ENCODE measurements at places on chromosomes 4 and X. TPM values are rescaled to one million over a fixed set of nuclear protein-coding genes. Genes with fewer than 3 reads are reported as not detected.
A peak's percentile ranks its signal among the peaks of the same experiment; 100 is the strongest.

- DNase-seq: no peak
- no peaks in the 10 kb centered on the region for H3K4me1 ChIP-seq
- H3K27me3 ChIP-seq: no peaks in the 10 kb centered on the region
Observed at GRCh38 chr4:38644201-38644600, 19.8 kb upstream of the KLF3 start.

DNA sequence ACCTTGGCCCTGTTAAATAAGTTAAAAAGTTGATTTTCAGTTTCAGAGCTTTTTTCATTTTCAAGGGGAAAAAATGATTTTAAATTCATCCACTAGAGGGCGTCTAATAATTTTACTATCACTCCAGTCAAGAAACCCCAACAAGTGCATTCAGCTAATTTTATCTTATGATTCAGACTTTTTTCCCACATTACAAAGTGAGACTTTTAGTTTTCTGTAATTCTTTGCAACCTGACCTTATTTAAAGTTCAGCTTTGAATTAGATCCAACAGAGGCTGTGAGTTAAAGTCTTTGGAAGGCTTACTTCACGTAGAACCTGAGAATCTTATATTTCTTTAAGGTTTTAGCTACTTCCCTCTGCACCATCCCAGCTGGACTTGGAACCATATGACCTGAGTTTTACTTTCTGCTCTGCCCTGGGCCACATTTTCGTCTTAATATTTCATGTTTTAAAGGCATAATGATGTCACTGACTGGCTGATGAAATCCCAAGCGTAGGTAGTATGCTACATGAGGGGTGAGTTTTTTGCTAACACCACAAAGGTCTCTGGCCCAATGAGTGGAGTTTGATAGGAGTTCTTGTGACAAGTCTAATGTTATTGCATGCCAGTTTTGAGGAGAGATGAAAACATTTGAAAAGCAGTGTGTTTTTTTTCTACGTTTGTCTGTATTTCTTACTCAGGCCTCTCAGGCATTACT, 7.2 kb downstream of the GNRHR start:
- peak; percentile 47 for DNase-seq
- no peaks in the 10 kb centered on the region for H3K36me3 ChIP-seq
- no peaks in the 10 kb centered on the region for H3K27me3 ChIP-seq
- H3K4me1 ChIP-seq: no peaks in the 10 kb centered on the region

DNA sequence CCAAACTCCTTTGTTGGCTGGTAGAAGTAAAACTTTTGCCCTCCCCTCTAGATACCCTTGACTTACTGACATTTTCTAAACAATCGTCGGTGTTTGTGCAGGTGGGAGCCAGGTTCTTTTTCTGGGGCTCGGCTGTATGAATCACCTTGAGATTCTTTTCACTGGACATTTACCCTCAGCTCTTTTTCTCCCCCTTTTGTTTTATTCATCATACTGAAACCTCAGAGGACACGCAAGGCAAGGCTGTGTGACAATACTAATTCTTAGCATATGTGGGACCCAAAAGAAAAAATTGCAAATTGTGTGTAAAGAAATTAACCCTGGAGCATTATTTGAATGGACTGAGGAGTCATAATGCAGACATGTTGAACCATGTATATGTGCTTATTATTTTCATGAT, 194.0 kb downstream of the PCDH19 start:
- H3K36me3 ChIP-seq: no peaks in the 10 kb centered on the region
- H3K4me3 ChIP-seq: no peak overlapping the region
- no peaks in the 10 kb centered on the region for H3K27me3 ChIP-seq
- no peak for DNase-seq

DNA sequence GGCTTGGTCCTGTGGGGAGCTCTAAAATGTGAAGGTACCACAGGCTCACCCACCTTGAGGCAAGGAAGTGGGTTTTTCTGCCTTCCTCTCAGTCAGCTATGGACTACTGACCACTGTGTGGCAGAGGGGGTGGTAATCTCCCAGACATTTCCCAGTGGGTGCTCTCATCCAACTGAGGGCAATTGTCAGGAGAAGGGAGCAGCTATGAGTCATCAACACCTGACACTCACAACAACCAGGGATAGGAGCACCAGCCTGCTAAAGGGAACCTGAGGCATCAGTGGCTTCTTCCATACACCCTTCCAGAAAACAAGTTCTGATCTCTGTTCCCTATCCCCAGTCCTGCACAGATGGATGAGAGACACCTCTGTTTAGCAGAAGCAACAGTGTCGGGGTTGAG, 468.8 kb downstream of the BCOR start:
- DNase-seq: no peak
- no peaks in the 10 kb centered on the region for H3K27me3 ChIP-seq
- H3K4me1 ChIP-seq: no peaks in the 10 kb centered on the region
- no peak overlapping the region for H3K27ac ChIP-seq
- no peaks in the 10 kb centered on the region for H3K36me3 ChIP-seq

GRCh38 chr4:135741583-135741982, 1540.0 kb upstream of the PABPC4L start:
- no peak overlapping the region for H3K4me3 ChIP-seq
- no peak for DNase-seq
- no peaks in the 10 kb centered on the region for H3K36me3 ChIP-seq
- no peaks in the 10 kb centered on the region for H3K27me3 ChIP-seq

GRCh38 chr4:138927072-138927471, 88.5 kb upstream of the NOCT start:
- H3K27ac ChIP-seq: no peak overlapping the region
- H3K4me1 ChIP-seq: no peaks in the 10 kb centered on the region
- DNase-seq: no peak
- H3K36me3 ChIP-seq: no peaks in the 10 kb centered on the region
- H3K4me3 ChIP-seq: no peak overlapping the region
- H3K27me3 ChIP-seq: no peaks in the 10 kb centered on the region

DNA sequence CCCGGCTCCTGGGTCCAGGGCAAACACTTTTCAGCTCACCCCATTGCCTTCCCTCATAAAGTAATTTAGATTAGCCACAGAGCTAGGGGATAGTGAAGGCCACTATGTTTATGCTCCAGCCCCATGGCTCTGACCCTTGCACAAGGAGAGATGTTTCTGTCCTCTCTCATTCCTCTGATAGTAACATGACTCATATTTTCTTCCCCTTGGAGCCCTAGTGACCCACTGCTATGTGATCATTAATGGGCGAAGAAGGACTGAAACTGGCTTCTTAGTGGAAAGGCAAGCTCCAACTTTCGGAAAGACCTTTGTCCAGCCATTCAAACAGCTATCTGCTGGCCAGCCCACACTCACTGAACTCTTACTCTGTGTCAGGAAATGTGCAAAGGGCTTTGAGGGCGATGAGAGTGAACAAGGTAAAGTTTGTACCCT, 12.3 kb downstream of the CLDN2 start:
- no peaks in the 10 kb centered on the region for H3K36me3 ChIP-seq
- no peak for DNase-seq
- no peak overlapping the region for H3K4me3 ChIP-seq

DNA sequence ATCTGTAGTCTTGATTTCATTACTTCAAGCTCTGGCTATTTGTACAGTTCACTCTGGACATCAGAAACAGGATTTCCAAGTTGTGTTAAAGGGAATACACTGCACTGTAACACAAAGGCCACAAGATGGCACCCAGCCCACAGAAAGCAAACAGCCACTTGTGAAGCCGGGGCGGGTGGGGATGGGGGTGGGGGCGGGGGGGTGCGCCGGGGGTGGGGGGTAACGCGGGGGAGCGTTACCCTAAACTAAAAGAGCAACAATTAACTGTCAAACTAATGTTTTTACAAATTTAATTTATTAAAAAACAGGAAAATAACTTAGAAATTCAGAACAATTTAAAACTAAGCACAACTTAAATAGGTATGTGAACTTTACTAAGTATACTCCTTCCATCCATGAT, 27.3 kb downstream of the PRDX4 start:
- no peaks in the 10 kb centered on the region for H3K36me3 ChIP-seq
- DNase-seq: peak; percentile 7
- no peak overlapping the region for H3K27ac ChIP-seq

The ABCG2 gene
- polyA plus RNA-seq: not detected

The IL1RAPL1 gene
- polyA plus RNA-seq: not detected

The POF1B gene
- 0.17 TPM for polyA plus RNA-seq

The NIPAL1 gene
- polyA plus RNA-seq: 0.76 TPM

Data from naive thymus-derived CD4-positive, alpha-beta T cell (primary cell).